ENCODE measurements at places on chromosomes 6 and 20.
A peak's percentile ranks its signal among the peaks of the same experiment; 100 is the strongest.

- DNase-seq: no peak
These were observed 1.5 kb downstream of the COL12A1 start for GRCh38 chr6:75204217-75204958.

- DNase-seq: no peak
These were observed 116.0 kb upstream of the CITED2 start for GRCh38 chr6:139490482-139490881.

GRCh38 chr6:135390458-135390857 is 107.1 kb downstream of the AHI1 start:
- DNase-seq: no peak

- DNase-seq: no peak
These were observed 331.8 kb downstream of the PRL start for GRCh38 chr6:21965016-21965415.

DNA sequence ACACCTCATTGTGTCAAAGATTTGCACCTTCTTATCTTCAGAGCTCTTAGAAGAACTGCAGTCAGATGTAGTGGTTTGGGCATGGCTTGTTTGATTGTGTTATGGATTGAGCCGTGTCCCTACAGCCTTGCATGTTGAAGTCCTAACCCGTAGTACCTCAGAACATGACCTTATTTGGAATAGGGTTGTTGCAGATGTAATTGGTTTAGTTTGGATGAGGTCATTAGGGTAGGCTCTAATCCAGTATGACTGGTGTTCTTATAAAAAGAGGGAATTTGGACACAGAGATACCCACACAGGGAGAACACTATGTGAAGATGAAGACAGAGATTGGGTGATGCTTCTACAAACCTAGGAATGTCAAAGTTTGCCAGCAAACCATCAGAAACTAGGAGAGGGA is 35.4 kb upstream of the PHACTR2 start:
- DNase-seq: no peak

DNA sequence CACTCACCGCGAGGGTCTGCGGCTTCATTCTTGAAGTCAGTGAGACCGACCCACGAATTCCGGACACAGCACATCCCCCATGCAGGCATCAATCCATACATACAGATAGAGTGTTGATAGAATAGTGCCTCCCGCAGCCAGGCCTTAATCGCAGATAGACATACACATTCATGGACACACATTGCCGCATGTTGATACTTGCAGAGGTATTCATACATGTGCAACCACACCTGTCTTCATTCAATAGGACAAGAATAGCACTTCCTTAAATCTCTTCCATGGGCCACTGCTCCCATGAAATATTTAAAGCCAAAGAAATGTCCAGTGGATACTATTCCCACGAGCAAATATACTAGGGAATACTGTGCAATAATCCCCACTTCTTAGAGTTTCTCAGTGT is 170.5 kb downstream of the FRK start:
- DNase-seq: no peak

- DNase-seq: no peak
These were observed 73.6 kb downstream of the TBC1D32 start for GRCh38 chr6:121260651-121261102.

- peak; percentile 87 for DNase-seq
These were observed at the start of gene ASCC3 for GRCh38 chr6:100880853-100881706. TSS of gene ASCC3 (minus strand) at chr6:100881329. CDS start at chr6:100867997, 13,332 bp downstream.

DNA sequence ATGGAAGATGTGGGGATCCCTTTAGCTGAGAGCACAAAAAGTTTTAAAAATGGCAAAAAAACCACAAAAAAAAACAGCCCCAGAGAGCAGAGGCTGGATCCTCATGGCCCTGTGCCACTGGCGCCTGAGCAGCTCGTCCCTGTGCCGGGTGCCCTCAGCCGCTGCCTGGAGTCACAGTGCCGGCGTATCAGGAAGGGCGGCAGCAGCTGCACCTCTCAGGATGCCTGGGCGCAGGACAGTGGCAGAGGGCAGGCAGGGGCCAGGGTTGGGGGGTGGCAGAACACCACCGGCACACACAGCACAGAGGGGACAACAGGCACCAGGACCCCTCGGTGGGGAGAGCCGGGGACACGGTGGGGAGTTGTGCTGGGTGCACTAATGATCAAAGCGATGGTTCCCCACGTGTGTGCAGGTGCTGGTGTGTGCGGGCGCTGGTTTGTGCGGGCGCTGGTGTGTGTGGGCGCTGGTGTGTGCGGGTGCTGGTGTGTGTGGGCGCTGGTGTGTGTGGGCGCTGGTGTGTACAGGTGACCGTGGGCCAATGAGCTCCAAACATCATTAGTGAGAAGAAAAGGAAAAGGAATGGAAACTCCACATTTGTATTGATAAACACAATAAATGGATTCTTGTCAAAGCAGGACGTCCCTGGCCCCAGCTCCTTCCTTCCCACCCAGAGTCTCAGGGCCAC is 1.5 kb upstream of the FRMD1 start:
- no peak for DNase-seq

All from stimulated activated CD8-positive, alpha-beta memory T cell treated with anti-CD3 and anti-CD28 coated beads, Interleukin-15, amount 100 ng/mL, for 24 hours (primary cell).